KBM-7 (cell line): ENCODE measurements at places on chromosomes 6 and 20.

DNA sequence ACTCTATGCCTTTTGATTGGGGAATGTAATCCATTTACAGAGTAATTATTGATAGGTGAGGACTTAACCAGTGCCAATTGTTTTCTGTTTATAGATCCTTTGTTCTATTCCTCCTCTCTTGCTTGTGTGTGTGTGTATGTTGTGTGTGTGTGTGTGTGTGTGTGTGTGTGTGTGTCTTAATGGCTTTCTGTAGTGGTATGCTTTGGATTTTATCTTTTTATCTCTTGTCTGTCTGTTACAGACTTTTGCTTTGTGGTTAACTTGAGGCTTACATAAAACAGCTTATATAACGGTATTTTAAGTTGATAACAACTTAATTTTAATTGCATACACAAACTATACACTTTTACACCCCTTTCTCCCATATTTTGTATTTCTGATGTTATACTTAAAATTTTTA lies 54.7 kb downstream of the CDC5L start:
- no peak for DNase-seq

DNA sequence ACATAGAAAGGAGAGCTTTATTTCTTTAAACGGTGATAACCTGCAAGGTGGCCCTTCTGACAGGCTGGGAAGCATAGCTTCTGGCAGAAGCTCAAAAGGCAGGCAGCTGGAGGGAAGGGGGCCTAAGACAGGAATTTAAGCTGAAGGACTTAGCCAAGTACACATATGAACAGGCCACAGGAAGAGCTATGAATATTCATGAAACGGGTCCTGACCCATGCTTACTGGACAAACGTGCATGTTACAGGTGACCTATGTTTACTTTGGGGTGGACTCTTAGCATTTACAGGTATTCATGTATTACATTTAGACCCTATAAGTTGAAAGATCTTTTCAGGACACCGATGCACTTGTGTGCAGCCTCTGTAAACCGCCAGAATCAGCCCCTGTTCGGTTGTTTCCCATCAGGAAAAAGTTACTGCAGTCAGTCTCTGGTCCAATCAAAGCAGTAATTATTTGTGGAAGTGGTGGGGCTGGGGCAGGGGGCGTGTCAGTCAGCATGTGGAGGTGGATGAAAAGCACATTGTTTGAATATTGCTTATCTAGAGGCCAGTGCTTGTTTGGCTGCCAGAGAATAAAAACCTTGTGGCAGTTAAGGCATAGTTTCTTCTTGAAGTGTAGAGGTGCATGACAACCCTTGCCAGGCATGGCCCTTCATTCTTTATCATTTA lies 2.9 kb upstream of the GZF1 start:
- no peak for DNase-seq

- no peak for DNase-seq
These were observed 34.0 kb downstream of the ELOVL4 start for GRCh38 chr6:79913369-79913768.

GRCh38 chr6:106626485-106626884 lies 2.8 kb downstream of the RTN4IP1 start:
- no peak for DNase-seq

- DNase-seq: peak; percentile 49
These were observed 43.0 kb upstream of the TMEM200A start for GRCh38 chr6:130322673-130323268.

- DNase-seq: peak; percentile 32
These were observed 59.2 kb upstream of the CDKAL1 start for GRCh38 chr6:20474874-20475542.

DNA sequence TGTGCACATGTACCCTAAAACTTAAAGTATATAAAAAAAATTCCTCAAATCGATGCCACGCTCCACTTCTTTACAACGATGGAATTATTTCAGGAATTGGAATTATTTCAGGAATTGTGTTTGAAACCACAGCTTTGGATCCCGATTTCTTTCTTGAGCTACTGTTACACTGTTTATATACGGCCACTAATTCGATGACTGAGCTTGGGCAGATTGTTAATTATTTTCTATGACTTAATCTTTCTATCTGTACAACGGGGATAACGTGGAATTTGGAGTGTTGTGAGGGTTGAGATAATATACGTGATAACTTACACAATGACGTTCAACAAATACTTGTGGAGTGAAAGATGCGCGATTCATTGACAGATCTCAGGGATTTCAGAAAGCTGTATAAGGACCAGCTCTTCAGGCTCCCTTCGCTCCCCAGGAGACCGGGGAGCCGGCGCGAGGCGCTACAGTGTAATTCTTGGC lies 171.3 kb downstream of the SLC16A10 start:
- DNase-seq: no peak

- DNase-seq: no peak
These were observed 107.0 kb upstream of the SMLR1 start for GRCh38 chr6:130720076-130720715.

DNA sequence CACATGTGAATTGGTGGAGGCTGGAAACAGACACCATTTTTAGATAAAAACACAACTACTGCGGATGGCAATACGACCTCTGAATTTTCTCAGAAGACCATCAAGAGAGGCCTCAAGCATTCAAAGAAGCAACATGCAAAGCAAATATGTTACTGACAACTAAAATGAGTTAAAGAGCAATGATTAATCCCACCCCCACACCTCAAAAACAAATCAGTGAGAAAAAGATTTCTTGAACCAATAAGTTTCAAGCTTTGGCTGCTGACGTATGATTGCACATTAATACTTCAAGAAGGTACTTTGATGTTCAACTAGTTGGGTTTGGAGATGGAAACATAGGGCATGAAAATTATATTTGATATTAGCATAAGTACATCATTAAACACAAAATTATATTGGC lies 982 bp downstream of the MMUT start:
- peak; percentile 23 for DNase-seq

DNA sequence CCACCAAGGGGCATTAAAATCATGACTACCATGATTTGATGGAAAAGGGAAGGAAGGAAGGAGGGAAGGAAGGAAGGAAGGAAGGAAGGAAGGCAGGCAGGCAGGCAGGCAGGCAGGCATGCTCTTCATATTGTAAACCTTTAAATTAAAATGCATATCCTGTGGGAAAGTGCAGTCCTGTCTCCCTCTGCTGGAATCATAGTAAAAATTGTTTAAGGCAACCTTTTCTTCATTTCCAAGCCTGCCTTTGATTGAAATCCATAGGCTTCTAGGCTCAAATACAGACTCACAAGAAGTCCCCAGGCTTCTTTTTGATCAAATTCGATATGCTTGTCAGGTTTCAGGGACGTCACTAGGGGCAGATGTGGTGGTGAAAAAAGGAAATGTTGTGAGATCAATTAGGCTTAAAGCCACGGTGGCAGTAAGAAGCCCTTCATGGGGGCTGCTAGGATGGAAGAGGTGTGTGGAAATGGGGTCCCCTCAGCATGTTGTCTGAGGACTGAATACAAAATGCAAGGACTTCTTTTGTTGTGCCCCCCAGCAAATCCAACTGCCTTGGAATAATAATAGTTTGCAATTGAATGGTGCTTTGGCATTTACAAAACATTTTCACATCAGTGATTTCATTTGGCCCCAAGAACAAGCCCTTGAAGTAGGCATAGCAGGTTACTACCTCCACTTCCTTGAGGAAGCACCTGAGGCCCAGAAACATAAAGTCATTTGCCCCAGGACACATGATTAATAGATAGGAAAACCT lies 25.6 kb upstream of the GABRR1 start:
- DNase-seq: peak; percentile 72

GRCh38 chr6:148814082-148814790 lies 67.4 kb downstream of the UST start:
- DNase-seq: no peak

GRCh38 chr6:57087916-57088315 lies 2.1 kb upstream of the ZNF451 start:
- peak; percentile 69 for DNase-seq
